ENCODE measurements at places on chromosomes 13 and 19. TPM values are rescaled to one million over a fixed set of nuclear protein-coding genes. Genes with fewer than 3 reads are reported as not detected.

- DNase-seq: no peak
Observed at GRCh38 chr19:289651-290371, 1.4 kb downstream of the PLPP2 start.

DNA sequence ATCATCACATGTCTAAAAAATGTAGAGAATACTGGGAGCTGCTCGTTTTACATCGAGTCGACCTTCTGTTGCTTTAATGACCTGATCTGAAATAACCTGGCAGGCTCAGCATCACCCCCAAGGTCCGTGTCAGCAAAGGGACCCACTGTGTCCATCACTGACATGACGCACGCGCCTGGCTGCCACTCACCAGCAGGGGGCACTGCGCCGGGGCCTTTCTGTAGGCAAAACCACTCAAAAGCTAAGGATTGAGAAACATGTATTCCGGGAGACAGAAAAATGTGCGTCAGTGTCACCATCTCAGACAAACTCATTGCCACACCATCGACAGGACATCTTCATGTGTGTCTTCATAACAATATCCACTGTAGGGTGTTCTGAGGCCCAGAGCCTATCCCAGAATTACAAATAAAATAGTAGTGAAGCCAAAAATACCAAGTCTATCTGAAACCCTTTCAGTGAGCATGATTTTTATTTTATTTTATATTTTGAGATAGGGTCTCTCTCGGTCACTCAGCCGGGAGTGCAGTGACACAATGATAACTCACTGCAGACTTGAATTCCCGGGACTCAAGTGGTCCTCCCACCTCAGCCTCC lies 130.3 kb upstream of the LSM14A start:
- no peak for DNase-seq

The TEAD2 gene
- total RNA-seq: 39.9 TPM

The CLASRP gene
- 45.6 TPM for total RNA-seq

DNA sequence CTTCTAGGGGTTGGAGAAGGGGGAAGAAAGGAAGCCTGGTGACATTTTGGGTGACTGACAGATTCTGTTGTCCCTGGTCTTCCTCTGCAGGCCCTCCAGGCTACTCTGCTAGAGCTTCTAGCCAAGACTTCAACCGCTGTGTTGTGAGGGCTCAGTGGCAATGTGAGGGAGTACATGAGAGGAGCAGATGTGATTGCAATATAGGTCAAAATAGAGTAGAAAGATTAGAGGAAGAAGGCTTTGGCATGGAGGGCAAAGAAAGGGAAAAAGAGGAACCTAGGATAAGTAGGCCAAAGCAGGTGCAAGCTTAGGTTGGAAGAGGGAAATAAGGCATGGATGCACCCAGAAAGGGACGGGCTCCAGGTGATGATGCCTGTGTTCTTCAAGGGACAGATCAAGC lies 216.9 kb downstream of the RGCC start:
- DNase-seq: no peak

The SLAIN1 gene
- 3.8 TPM for total RNA-seq

The MBNL2 gene
- 67.6 TPM for total RNA-seq

GRCh38 chr19:46834984-46835383 lies 15.7 kb downstream of the AP2S1 start:
- no peak for DNase-seq

- DNase-seq: no peak
Observed at GRCh38 chr19:39969266-39969665, 1.7 kb upstream of the PSMC4 start.

GRCh38 chr19:48591021-48591420 lies 15.5 kb upstream of the SPACA4 start:
- no peak for DNase-seq

DNA sequence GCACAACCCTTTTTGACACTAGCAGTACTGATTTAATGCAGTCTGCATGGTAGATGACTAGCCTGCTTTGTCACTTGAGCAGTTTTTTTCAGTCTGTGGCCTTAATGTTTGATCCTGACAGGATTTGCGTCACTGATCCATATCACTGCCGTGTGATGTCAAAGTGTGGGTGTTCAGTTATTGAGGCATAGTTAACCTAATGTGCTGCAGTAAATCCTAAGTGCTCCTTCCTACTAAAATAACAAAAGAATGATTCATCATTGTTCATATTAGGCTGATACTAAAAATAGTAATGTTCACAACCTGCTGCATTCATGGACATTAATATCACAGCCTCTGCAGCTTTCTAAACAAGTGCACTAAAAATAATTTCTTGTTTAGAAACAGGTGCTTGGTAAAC lies 121.9 kb upstream of the MLNR start:
- DNase-seq: no peak

- no peak for DNase-seq
Observed at GRCh38 chr13:36026531-36026930, 104.7 kb downstream of the DCLK1 start.

DNA sequence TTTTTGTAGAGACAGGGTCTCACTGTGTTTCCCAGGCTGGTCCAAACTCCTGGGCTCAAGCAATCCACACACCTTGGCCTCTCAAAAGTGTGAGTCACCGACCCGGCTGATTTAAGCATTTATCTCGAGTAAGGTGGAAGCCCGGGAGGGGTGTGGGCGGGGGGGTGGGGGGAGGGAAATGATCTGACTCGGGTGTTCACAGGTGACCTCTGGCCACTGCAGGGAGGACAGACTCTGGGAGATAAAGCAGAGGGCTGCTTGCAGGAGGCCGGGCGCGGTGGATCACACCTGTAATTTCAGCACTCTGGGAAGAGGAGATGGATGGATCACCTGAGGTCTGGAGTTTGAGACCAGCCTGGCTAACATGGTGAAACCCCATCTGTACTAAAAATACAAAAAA lies 7.9 kb downstream of the DENND1C start:
- no peak for DNase-seq

GRCh38 chr19:44951179-44952159 lies 3.7 kb upstream of the CLPTM1 start:
- no peak for DNase-seq
